ENCODE measurements at places on chromosomes 5 and 9.

DNA sequence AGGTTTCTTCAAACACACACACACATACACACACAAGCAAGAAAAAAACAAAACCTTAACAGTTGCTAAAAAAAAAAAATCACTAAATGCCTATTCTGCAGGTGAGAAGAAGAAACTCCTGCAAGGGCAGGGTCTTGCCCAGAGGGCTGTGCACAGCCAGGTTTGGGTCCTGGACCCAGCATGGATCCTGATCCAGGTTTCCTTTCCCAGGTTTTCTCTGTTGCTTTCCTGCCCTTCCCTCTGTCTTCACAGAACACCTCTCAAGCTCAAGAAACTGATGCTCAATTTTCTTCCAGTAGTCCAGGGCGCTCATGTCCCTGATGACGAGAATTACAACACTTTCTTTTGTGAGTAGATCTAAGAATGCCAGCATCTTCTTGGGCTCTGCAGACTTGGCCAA lies 136.6 kb downstream of the PAX5 start:
- no peak for DNase-seq

DNA sequence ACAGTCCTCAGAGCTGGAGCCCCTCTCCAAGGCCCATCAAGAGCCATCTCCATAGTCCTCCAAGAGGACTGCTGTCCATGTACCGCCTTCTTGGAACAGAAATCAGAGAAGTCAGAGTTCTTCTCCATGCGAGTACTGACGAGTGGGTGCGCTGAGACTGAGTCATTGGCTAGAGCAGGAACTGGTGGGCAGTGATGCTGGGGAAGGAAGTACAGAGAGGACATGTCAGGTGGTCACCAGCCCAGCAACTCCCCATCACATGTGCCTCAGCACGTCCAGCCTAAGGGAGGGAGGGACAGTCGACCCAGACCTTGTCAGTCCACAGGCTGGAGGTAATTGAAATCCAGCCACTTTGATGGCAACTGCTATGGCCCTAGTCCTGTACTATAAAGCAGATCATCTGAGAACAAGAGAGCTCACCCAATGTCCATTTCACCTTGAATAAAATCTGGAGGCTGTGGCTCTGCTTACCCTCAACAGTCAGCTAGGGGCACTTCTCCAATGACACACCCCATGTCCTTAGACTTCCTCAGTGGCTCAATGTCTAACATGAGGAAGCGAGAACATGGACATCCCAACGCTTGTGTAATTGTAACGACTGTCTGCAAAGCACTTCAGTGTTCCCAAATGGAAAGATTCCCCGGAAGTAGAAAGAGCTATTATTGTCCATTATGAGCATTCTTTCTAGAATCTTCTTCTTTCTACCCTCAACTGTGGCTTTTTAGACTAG lies 15.0 kb upstream of the FBP1 start:
- no peak for DNase-seq

GRCh38 chr5:52702877-52703276 lies 84.8 kb upstream of the ITGA1 start:
- no peak for DNase-seq

GRCh38 chr9:113708821-113709713 lies 167.0 kb upstream of the ZNF618 start:
- no peak for DNase-seq

DNA sequence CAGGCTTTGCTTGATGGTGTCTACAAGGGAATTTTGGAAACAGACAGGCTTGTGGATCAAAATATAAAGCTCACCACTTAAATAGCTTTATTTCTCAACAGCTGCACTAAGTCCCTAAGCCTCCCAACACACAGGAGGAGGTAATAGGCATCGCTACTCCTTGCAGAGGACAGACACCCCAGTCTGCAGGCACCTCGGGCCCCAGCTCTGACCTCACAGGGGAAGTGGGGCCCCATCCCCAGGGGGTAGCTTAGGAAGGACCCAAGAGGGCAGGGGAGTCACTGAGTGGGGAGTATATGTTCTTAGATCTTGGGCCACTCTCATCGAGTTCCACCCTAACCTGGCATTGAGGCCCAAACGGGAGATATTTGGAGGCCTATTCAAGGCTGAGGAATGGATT lies 66.7 kb upstream of the XPA start:
- no peak for DNase-seq

DNA sequence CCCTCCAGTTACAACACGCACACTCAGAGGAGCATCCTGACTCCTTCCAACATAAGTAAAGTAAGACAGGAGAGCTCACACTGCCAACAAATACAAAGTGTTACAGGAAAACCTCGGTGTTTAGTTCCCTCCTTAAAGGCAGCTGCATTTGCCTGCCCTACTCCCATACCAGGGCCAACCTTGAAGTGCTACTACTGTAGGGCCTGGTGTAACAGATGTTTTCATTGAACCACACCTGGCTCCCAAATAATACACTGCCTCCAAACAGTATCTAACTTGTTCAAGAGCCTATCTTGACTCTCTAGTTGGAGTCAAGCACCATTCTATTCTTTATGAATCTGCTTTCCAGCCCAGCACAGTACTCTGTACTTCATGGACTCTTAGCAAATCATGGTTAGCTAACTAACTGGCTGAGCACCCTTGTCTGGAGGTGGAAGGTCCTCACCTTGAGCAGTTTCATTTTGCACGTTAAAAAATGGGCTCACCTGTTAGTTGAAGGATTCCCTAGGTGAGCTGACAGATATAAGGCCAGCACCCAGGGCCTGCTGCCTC lies 34.6 kb downstream of the TTC39B start:
- DNase-seq: no peak

- peak; percentile 36 for DNase-seq
These were observed 1.1 kb downstream of the LARP1 start for GRCh38 chr5:154756009-154756867.

GRCh38 chr5:79133657-79134451 lies 22.2 kb downstream of the BHMT start:
- DNase-seq: peak; percentile 64

Measured in stimulated activated naive CD4-positive, alpha-beta T cell (primary cell).